ENCODE measurements at places on chromosomes 7 and 10.

DNA sequence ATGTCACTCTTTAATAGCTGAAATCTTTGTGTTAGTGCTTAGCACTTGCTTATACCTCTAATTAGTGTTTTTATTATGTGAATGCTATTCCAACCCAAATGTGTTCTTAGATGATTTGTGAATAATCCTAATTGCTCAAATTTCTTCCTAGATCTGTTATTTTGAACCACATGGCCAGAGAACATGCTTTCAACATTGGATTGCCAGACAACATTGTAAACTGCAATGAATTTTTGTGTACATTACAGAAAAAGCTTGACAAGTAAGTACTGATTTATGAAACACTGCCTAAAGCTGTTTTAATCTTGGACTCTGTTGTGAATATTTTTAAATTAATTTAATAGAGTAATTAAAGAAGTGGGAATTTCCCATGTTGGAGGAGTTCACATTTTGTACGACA is 121.1 kb downstream of the ZNF277 start:
- DNase-seq = no peak

GRCh38 chr7:24349339-24349738 is 65.3 kb downstream of the NPY start:
- DNase-seq = no peak

GRCh38 chr7:2516194-2516555 is 3.4 kb upstream of the LFNG start:
- DNase-seq = no peak

DNA sequence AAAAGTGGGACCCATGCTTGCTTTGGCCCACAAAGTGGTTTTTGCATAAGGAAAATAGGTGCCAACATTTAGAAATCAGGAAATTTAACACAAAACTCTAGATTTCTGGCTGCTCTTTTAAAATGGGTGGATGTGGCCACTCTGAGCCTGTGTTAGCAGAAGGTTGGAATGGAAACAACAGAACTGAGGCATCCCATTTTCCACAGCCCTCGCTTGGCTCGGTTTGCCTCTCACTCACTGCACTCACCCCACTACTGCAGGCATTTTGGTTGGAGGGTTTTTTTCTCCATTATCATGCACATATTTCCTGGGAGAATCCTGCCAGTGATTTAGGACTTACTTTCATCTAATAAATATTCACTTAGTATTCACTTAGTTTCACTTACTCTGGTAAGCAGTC is 178.9 kb downstream of the BICC1 start:
- no peak for DNase-seq

- DNase-seq = peak; percentile 55
Observed at GRCh38 chr10:43252166-43252782, 14.6 kb downstream of the RASGEF1A start.

GRCh38 chr10:118342638-118343020 is 505 bp upstream of the FAM204A start:
- DNase-seq = no peak

DNA sequence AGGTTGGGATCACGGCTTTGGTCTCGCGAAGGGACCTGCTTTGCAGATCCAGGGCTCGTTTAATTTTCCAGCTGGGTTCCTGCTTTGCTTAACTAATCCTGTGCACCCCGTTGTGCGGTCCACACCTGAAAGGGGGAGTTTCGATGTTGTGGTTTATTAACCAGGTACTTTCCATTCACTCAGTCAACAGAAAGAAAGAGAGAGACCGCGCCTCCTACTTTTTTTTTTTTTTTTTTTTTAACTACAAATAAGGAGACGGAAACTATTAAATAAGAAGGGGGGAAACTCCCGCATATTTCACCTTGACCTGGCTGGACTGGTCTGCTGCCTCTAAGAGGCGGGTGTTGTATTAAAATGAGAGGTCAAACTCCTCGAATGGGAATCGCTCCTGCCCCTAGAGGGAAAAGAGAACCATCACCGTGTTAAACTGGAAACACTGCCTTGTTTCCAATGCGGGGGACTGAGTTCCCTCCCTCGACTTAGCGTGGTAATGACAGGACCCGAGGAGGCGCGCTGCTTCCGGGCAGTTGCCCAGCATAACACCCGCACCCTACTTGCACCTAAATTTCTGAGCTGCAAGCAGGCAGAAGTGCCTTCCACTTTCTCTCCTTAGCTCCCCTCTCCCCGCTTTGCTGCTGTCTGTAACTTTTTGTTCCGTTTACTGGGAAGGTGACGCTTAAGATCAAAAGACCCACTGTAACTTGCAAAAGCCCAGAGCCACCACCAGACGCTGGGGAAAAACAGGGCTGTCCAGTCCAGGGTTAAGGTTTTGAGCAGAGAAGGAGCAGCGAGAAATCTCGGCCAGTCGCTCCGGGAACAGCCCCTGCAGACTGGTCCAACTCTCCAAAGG is 1.1 kb upstream of the ITGB8 start:
- no peak for DNase-seq

GRCh38 chr10:20606985-20607384 is 290.1 kb downstream of the NEBL start:
- no peak for DNase-seq

All from activated CD8-positive, alpha-beta memory T cell treated with anti-CD3 and anti-CD28 coated beads for 24 hours (primary cell).